Urothelium cell line (cell line): ENCODE measurements at places on chromosomes 5 and 9.

DNA sequence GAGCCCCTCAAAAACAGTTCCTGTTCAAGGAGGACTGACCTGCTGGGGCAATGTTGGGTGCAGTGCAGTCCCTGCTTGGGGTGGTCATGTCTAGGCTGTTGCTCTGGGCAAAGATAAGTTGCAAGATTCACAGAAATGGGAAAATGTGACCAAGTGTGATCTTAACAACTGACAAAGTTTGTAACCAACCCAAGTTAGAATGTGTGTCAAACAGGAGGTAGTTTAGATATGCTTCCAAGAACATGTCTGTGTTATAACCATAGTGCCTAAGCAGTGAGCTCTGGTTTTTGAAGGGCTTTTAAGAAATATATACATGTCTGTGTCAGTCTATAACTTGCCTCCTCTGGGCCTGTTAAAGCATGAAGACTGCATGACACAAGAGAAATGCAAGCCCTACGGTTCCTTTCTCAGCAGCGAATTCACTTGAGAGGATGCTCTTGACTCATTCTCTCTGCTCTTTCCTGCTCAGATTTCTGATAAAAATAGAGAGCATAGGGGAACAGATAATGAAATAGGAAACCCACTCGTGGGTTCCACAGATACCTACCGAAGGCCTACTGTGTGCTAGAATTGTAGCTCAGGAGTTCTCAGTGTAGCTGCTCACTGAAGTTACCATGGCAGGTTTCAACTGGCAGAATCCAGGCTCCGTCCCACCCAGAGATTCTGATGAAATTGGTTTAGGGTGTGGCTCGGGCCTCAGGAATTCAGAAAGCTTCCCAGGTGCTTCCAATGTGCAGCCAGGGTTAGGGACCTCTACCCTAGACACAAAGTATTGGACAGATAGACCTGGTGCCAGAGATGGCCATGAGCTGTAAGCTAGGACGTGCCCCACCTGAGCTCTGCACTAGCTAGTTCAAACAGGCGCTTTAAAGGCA, 52.4 kb downstream of the ARHGEF37 start:
- no peak for DNase-seq

- peak; percentile 38 for DNase-seq
These were observed at the start of gene CANX for GRCh38 chr5:179698935-179699615. CANX (plus strand) TSS chr5:179698967; CDS start chr5:179705682, 6,715 bp downstream.

DNA sequence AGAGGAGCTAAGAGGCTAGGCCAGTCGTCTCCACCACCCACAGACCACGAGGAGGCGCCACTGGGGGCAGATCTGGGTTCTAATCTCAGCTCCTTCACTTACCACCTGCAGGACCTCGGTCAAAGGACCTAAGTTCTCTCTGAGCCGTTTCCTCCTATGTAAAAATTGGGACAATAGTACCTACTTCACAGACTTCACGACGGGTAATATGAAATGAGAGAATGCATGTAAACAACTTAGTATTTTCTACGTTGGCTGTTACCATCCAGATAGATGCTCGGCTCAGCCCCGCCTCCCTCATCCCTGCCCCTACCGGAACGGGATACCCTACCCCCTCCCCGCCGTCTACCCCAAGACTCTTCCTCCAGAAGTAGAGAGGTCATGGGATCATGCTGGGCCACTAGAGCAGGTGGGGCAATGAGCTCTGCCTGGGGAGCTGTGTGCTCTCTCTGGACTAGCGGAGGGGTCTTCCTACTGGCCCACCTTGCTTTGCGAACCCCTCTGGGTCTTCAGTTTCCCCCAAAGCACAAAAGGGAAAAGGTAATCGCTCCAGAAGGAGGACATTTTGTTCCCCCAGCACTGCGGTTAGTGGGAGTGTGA, 541 bp downstream of the GNPDA1 start:
- peak; percentile 36 for DNase-seq

GRCh38 chr5:176541338-176542134, 4.3 kb upstream of the RNF44 start:
- DNase-seq: peak; percentile 33

DNA sequence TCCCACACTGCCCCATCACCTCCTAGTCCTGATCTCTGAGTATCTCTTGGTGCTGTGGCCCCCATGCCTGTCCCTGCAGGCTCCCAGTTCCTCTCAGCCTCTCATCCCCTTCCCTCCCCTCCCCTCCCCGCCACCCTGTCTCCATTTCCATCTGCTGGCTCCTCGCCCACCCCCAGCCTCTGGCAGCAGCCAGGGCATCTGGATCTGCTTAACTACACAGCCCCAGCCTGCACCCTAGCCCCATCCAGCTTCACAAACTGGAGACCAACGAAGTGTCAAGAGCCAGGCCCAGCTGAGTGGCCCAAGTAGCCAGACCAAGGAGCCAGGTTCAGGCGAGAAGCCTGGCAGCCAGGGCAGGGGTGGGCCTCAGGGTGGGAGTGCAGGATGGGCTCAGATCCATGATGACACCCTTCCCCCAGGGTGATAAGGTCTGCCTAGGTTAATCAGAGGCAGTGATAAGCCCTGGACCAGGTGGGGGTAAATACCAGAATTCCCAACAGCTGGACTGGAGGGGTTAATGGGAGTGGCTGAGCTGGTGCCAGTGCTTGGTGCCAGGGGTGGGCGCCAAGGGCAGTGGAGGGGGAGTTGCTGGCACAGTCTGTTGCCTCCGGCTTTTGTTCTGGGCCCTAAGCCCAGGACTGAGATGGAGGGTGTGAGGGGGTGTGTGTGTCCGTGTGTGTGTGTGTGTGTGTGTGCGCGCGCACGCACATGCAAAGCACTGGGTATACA, 2.5 kb downstream of the IL11RA start:
- no peak for DNase-seq

GRCh38 chr5:137622850-137623249, 113.0 kb downstream of the KLHL3 start:
- no peak for DNase-seq

DNA sequence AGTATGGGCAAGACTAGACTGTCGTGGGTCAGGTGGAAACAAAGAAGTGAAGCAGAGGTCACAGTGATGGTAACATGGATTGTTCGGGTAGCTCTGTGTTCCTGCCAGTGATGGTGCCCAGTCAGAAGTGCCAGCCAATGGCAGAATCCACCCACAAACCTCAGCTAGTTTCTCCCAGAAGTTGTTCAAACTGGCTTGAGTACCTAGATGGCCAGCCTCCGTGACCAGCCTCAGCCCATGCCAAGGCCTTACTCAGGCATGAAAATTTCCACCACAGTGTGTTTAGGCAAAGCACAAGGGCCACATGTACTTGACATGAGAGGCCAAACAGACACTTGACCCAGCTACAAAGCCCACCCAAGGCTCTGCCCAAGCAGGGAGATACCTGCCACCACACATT, 19.4 kb upstream of the BTNL9 start:
- DNase-seq: no peak

DNA sequence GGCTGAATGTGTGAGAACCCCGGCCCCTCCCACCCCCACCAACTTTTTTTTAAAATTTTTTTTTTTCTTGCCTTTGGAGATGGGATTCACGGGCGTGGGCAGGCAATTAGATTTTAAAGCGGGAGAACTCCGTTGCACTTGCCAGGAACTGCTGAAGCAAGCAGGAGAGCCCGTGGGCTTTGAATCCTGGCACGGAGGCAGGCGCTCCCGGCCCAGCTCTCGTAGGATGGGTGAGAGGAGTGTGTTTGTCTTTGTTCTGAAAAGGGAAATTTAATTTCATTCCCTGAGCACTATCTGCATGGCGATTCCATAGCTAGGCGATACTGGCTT, 54.3 kb upstream of the BOD1 start:
- no peak for DNase-seq

GRCh38 chr9:130962418-130963316, 23.6 kb upstream of the FIBCD1 start:
- DNase-seq: peak; percentile 96

GRCh38 chr9:99867536-99867935, 38.9 kb upstream of the STX17 start:
- no peak for DNase-seq

DNA sequence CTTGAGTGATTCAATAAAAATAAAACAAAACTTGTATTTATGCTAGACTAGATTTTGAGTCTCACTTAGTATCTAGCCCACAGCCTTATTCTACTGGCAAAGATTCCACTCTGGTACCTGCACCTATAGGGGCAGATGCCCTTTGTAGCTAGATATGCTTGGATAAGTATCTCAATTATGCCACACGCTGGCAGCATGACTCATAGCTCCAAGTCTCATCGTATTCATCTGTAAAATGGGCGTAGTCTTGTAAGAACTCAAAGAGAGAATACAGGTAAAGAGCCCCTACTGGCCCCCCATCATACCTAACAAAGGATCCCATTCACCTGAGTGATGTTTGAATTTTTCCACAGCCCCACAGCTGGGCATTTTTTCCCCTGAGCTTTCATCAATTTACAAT, 45.9 kb upstream of the ASTN2 start:
- no peak for DNase-seq

- no peak for DNase-seq
These were observed 123.3 kb upstream of the TBC1D2 start for GRCh38 chr9:98378794-98379193.

GRCh38 chr5:117455236-117456233, 880.9 kb upstream of the SEMA6A start:
- peak; percentile 37 for DNase-seq

GRCh38 chr9:113957821-113958341, 81.8 kb downstream of the ZNF618 start:
- DNase-seq: peak; percentile 65

DNA sequence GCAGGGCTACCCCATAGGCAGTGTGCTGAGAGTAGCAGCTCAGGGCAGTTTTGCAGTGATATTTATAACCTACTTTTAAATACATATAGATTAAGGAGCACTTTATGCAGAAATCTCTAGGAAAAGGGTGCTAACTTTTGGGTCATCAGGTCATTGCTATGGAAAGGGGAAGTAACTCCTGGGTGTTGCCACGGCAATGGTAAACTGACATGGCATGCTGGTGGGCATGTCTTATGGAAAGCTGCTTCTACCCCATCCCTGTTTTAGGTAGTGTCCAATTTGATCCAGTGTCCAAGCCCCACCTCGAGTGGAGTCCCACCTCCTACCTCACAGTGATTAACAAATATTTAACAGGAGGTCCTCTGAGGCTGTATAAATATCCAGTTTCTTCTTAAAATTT, 56.8 kb upstream of the XPA start:
- no peak for DNase-seq

DNA sequence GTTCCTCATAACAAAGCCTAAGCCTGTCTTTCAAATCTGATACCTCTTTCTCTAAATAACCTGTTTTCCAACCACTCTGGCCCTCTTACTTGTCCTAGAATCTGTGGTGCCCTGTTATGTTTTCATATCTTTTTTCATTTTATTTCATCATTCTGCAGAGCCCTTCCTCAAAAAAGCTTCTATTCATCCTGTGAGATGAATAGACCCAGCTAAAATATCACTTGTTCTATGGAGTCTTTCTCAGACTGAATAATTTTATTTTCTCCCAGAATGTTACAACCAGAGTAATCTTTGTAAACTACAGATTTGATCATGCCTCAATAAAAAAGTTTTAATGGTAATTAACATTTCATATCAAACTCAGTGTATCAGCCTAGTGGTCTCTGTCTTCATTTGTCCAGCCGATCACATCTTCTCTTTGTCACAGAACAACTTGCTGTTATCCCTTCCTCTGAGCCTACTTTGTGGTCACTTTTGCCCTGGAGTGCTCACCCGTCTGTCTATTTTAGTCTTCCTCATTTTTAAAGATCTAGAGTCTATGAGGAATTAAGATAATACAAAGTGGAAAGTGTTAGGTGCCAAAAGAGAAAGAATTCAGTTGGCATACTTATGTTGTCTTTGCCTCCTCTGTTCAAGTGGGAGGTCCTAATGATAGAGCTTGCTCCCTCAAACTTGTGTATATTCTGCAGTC, 77.8 kb downstream of the ZCCHC7 start:
- no peak for DNase-seq

DNA sequence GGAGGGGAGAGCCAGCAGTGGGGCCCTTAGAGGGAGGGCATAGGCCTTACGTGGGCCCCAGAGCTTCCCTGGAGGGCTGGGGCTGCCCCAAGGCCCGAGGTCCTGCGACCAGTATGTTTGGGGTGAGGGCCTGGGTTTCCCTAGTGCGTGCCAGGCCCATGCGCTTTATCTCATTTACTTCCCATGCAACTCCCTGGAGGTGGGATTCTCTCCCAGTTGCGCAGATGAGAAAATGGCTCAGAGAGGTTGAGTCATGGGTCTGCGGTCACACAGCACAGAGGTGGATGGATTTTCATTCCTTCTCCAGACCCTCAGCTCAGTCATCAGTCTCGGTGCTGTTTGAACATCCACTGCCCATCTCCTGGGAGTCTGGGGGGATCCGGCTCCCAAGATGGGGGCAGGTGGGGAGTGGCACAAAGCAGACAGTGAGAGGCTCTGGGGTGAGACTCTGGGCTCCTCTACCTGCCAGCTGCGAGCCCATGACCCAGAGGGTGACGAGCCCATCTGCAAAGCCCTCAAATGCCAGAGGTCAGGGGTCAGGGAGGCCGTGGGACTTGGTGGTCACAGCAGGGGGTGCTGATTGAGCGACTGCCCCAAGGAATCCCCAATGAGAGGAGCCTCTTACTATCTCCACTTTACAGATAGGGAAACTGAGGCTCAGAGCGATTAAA, 171.2 kb downstream of the GAPVD1 start:
- DNase-seq: no peak

DNA sequence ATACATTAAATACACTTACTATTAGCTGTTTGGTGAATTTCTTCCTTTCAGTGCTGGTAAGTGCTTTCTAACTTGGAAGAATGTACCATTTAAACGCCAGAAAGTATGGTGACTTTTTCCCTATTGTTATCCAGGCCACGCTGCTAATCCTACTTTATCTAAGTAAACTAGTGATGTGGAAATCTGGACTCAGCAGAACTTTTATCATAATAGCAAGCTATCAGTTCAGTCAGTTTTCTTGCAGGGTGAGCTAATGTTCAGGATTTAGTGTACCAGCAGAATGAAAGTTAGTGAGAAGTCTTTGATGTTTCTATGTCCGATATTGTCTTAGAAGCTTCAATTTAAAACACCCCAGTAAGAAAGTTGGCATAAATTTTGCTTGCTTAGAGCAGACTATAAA, 72.2 kb downstream of the HSD17B4 start:
- no peak for DNase-seq

DNA sequence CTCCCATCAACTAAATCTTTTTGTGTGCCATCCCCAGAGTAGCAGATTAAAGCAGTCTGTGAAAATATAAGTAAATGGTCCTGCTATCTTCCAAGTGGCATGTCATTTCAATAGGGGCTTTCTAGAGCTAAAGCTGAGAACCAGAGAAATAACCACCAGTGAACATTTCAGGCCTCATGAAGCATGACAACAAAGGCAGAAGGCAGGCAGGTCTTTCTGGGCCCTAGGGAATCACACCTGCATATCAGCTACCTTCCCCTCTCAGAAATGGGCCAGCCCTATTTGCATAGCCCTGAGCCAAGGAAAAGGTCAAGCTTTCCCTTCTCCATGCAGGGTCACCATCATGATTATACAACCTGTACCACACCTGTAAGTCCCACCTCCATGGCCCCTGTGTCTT, 205.3 kb downstream of the DEPDC1B start:
- DNase-seq: no peak

DNA sequence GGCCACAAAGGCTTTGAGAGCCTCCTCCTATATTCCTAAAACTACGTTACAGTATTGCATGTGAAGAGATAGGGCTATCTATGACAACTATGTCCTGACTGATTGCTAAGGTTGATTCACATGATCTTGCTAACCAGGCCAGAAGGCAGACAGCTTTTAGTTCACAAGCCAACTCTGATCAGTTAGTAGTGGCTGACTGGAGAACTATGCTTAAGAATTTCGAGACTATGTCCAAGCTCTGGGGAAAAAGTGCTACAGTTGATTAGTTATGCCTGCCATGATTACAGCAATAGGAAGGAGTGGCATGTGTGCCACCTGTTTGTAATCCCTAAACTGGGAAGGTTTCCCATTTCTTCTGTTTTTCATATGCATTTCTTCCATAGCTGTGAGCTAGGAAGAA, 223.4 kb downstream of the DOCK8 start:
- DNase-seq: no peak
